DMS153 (cell line): ENCODE measurements at places on chromosomes 16 and 17.

GRCh38 chr17:53475002-53475401, 347.7 kb upstream of the KIF2B start:
- DNase-seq, result no peak

GRCh38 chr17:78057113-78057740, 71.3 kb downstream of the TMC6 start:
- no peak for DNase-seq

- DNase-seq, result no peak
Measured at GRCh38 chr17:27569257-27569722, 61.7 kb upstream of the LGALS9 start.

- no peak for DNase-seq
Measured at GRCh38 chr17:9330611-9331271, 244.9 kb downstream of the STX8 start.

DNA sequence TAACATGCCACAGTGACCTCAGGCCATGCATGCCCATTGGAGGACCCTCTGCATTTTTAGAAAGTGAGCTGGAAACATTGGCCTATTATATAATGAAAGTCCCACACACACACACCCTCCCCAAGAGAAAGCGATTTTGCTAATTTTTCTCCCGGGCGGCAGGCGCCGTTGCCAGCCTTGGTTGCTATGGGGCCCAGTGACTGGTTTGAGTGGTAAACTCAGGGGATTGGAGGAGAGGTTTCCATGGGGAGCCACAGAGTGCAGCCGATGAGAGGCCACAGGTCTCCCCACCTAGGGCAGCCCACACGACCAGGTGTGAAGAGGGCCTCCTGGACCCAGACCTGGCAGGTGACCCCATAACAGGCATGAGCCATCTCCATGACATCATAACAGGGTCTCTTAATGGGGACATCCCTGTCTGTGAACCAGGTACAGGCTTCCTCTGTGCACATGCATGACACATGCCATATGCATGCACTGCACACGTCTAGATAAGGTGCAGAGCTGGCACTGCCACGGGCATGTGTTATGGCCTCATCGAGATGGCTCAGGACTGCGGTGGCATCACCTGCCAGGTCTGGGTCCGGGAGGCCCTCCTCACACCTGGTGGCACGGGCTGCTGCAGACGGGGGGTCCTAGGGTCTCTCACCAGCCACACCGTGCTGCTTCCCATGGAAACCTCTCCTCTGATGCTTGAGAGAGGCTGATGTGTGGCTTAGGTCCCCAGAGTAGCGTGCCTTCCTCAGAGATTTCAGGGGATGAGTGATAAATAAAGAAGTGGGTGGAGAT, 144.1 kb downstream of the RBFOX3 start:
- DNase-seq, result no peak

DNA sequence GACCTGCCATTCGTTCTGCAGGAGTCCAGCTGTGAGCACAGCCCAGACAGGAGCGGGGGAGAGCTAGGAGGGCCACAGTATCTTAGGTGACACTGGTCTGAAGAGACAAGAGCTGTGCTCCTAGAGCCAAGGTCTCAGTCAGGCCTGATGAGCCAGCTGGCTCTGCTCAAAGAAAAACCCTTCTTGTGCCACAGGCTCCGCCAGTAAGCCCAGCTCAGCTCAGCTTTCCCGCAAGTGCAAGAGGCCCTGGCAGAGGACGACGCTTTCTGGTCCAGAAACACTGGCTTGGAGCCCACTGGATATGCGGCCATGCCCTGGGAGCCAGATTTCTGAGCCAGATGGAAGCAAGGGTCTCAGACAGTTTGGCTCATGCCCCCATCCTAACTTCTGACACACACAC, 23.9 kb downstream of the PEMT start:
- no peak for DNase-seq

- no peak for DNase-seq
Measured at GRCh38 chr16:35562471-35562870, 2103.1 kb downstream of the TP53TG3F start.

DNA sequence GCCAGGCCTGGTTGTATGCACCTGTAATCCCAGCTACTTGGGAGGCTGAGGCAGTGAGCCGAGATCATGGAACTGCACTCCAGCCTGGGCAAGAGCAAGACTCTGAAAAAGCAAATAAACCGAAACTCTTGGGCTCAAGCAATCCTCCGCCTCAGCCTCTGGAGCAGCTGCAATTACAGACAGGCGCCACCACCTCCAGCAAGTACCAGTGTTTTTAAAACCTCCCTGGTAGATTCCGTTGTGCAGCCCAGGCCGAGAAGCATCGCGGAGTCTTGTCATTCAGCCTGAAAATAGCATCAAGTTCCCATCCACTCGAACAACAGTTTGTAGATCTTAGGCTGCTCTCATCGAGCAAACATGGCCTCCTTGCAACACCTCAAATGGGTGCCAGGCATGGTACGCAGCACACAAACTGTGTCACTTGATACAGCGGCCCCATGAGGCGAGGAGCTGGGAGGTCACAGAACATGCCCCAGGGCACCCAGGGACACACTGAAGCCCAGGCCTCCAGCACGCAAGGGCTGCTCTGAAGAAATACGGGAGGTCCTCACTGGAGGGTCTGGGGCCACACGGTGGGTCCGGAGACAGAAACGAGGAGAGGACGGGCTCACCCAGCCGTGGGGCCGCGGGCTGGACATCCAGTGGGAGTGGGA, 18.1 kb downstream of the TMC6 start:
- no peak for DNase-seq

- DNase-seq, result no peak
Measured at GRCh38 chr17:73340093-73340596, 28.3 kb upstream of the CDC42EP4 start.

DNA sequence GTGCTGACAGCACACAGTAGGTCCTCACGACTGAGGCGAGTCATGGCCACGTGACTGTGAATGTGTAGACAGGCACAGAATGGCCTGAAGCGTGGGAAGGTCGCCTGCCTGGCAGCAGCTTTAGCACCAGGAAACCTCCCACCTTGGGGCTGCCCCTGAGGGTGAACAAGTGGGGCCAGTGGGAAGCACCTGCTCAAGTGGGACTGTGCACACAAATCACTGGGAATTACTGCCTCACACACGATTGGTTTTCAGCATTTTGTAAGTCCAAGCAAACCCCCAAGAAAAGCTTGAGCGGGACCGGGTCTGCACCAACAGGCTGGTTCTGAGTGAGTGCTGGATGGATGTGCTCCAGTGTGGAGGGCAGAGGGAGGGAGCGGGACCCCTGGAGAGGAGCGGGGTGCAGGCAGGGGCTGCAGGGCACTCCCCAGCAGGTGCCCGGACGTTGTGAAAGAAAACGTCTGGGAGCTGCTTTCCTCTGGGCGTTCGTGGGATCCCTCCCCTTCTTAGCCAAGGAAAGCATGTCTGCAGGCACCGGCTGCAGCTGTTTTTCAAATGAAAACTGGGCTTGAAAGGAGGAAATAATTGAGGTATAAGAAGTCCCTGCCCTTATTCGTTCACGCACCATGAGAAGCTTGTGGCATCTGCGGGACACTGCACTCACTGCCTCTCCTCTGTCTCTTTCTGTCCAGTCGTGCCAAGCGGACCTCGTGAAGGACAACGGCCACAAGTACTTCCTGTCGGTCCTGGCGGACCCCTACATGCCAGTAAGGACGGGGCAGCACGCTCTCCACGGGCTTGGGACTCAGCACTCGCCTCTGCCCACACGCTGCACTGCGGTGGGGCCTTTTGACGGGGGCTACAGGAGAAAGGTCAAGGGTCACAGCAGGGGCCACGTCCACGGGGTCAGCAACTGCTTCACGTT, 111.7 kb upstream of the CHMP6 start:
- DNase-seq, result no peak

DNA sequence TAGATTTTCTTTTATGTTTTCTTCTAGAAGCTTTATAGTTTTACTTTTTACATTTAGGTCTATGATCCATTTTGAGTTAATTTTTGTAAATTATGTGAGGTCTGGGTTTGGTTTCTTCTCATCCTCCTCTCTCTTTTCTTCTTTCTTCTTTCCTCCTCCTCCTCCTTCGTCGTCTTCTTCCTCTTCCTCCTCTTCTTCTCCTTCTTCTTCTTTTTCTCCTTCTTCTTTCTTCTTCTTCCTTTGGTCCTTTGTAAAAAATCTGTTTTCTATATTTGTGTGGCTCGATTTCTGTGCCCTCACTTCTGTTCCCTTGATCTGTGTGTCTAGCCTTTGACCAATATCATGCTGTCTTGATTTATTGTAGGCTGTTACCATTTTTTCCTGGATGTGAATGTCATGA, 5.0 kb upstream of the SLC25A35 start:
- no peak for DNase-seq

DNA sequence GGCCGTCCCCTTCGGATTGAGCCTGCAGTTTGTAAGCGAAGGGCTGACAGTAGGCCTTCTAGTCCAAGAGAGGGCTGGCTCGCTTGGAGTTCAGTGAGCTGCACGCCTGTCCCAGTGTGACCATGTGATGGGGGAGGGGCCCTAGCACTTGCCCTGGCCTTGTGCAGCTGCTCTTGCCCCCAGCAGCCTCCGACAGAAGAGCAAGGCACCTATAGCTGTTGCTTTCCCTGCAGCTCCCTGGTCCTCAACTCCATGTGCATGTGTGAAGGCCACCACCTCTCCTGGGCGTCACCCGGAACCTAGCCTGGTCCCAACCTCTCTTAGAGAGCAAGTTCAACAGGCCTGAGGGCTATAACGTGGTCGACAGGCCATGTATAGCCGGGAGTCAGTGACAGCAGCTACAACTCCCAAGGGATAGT, 5.6 kb downstream of the SPHK1 start:
- DNase-seq, result no peak
